Frontal cortex (tissue), 4 donors: ENCODE measurements at places on chromosomes 13 and 19. TPM values are rescaled to one million over a fixed set of nuclear protein-coding genes. Genes with fewer than 3 reads are reported as not detected.

- no peak for DNase-seq
Measured at GRCh38 chr13:98173431-98174152, 3.5 kb downstream of the RNF113B start.

- no peak for DNase-seq
Measured at GRCh38 chr13:46178143-46178542, 3.8 kb downstream of the LCP1 start.

GRCh38 chr13:21998279-21998990 is 327.6 kb downstream of the FGF9 start:
- no peak for DNase-seq

Gene PNMA8A
- total RNA-seq: 68.1 TPM

- peak; percentile 97 for DNase-seq
Measured at GRCh38 chr19:6739390-6739882, at the start of gene TRIP10. TRIP10 (plus strand) TSS chr19:6739680; CDS start chr19:6739762, 82 bp downstream.

- peak; percentile 59 for DNase-seq
Measured at GRCh38 chr19:35557539-35558399, 5.7 kb downstream of the ATP4A start.

DNA sequence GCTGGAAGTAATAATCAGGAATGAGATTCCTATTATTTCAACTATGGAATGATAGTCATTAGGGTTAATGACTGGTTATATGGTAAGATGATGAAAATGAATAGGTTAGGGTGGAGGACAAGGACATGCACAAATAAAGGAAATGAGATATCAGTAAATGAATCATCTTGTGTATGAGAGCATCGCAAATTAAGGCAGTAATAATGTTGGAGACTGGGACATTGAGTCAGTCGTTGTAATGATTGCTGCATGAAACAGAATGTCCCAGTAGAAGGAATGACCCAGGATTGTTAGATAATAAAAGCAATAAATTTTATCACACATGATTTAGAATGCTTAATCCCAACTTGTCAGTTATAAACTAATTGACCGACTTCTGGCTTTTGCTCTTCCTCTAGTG is 1733.7 kb upstream of the PCDH20 start:
- no peak for DNase-seq
